ENCODE measurements at places on chromosomes 7 and 10.

DNA sequence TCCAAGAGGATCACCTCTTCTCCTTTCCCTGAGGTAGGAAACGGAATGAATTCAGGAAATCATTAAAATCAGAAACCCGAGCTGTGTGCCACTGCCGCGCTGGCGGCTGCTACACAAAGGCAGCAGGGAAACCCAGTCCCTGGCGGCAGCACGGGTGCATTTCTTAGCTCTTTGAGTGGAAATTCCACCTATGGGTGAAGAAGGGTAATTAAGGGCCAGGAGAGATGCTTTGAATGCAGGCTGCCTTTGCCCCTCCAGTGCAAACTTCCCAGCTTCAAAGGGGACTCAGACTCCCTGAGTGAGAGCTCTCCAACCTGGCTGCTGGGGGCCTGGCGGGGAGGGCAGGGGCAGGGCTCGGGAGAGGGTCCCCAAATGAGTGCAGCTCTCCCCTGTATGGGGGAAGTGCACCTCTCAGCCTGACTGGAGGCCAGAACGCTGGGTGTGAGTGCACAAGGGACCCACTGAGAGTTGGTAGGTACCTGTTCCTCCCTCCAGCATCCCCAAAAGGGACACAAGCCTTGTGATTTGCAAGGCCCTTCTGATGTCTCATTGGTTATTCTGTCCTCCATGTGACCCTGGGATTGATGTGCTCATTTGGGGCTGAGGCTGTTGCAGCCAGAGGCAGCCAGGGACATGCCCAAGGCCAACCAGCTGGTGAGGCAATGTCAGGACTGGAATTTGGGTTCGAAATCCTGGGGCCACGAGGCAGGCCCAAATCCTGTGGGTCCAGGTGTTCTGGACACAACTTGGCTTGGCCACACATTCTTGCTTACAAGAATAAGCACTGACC, 16.3 kb upstream of the ZMIZ1 start:
- peak; percentile 79 for DNase-seq

GRCh38 chr10:3226960-3227744, 54.6 kb upstream of the PITRM1 start:
- DNase-seq, result no peak

DNA sequence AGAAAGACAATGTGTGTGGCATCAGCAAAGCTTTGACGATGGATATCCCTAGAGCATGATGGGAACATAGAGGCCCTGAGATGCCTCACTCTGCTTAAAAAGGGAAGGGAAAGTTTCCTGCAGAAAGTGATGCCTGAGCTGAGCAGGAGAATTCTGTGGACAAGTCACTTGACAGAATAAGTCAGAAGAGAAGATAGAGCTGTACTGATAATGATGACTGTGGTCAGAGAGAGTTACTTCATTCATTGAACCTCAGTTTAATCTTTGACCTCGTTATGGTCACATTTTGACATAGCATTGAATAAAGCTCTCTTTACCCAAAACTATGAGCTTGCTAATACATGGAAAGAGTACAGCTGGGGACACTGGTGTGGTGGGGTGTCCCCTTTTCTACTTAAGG, 7.6 kb downstream of the CUBN start:
- DNase-seq, result no peak

DNA sequence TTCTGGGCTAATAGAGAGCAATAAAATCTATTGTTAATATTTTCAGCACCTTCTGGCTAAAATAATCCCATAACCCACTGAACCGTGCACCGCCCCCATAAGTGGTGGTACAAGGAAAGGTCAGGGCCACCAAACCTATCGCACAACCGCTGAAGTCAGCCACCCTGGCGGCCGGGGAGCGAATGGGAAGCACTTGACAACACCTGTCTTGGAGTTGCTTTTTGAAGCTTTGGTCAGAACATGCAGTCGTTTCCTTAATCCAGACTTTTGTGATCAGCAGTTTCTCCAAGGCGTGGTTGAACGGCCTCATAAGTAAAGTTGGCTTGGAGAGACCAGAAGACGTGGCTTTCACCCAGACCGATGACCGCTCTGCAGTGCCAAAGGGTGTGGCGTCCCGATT, 97.4 kb downstream of the DNAJB6 start:
- DNase-seq, result no peak

DNA sequence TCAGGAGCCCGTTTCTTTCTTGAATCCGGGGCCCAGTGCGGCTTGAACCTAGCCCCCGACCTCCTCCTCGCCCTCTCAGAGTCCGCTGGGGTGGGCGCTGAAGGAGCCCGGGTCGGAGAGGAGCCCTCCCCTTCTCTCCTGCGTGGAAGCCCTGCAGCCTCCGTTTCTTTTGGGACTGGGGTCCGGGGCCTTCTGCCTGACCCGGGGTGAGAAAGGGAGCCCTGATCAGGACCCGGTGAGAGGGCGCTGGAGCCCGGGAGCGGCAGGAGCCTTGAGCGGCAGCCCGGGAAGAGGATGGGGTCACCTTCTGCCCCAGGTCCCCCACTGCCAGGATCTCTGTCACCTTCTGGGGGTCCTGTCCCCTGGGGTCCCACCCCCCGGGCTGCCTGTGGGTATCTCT, 162.3 kb downstream of the ZNF33B start:
- DNase-seq, result no peak

DNA sequence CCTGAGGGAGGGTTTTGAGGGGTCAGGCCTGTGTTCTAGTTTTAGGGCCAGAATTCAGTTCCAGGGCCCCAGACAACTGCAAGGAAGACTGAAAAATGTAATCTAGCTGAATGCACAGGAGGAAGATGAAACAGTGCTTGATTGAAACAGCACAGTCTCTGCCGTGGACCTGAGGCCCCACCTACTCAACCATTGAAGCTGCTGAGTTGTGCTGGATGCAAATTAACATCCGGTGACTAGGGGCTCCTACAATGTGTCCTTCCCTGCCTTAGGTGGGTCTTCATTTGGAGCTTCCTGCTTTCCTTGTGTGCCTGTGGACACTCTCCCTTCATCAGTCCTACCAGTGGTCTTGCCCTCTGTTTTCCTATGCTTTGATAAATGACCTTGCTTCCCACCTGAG, 5.7 kb downstream of the GLRX3 start:
- no peak for DNase-seq

GRCh38 chr7:44396931-44397545, 71.6 kb upstream of the CAMK2B start:
- no peak for DNase-seq

DNA sequence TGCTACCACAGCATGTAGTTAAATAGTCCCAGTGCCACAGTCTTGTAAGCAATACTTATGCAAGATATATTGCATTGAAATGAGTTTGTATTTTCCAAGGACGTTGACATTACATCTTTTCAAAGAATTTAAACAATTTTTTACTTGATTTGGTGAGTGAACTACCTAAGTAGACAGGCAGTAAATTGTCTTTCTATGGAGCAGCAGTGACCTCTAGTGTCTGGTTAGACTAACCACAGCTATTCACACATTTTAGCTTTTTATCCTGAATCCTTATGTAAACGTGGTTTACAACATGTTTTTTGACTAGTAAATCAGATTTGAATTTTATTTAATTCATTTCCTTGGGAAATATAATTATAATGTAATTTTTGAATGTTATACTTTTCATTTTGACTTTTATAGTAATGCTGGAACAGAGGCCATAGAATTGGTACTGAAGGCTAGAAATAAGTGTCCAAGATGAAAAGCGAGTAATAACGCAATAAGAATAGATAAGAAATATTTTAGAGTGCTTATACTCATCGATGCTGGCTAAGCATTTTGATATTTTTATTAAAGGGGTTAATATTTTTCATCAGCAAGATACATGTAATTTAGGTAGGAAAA, 5.6 kb downstream of the LRRTM3 start:
- peak; percentile 35 for DNase-seq
